NCI-H1417 treated with DMSO at 0.1 percent for 48 hours (cell line): ENCODE measurements at places on chromosomes 16 and 17.
A peak's percentile ranks its signal among the peaks of the same experiment; 100 is the strongest.

DNA sequence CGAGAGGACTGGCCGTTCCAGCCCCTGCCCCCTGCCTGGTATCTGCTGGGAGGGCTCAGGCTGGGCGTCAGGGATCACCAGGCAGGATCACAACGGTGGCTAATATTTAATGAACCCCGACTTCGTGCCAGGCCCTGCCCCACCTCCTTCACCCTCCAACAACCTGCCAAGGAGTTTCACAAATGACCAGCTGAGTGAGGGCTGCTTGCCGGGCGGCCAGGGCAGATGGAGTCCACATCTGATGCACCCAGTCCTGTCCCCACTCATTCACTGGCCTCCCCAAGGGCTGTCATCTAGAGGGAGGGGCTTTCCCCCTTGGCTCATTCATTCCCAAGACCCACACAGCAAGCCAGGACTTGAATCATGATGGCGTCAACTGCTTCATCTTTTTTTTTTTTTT is 17.5 kb downstream of the UBALD1 start:
- DNase-seq = no peak

GRCh38 chr17:82179946-82180475 is 32.6 kb downstream of the CCDC57 start:
- DNase-seq = no peak

DNA sequence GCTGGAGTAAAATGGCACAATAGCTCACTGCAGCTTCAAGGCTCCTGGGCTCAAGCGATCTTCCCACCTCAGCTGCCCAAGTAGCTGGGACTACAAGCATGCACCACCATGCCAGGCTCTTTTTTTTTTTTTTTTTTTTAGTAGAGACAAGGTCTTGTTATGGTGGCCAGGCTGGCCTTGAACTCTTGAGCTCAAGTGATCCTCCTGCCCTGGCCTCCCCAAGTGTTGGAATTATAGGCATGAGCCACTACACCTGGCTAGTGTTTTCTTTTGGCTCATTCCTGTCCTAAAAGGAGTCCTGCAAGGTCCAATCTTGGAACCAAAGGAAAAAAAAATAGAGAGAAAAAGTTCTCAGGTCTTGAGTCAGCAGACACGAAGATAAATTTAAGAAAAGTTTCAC is 30.8 kb downstream of the PKD1L3 start:
- no peak for DNase-seq

GRCh38 chr17:36918211-36918691 is 19.0 kb upstream of the LHX1 start:
- DNase-seq = no peak

- no peak for DNase-seq
These were observed 7.3 kb downstream of the SLC5A10 start for GRCh38 chr17:18959071-18959844.

- DNase-seq = no peak
These were observed 839 bp downstream of the NKD1 start for GRCh38 chr16:50548909-50549560.

- DNase-seq = no peak
These were observed 17.9 kb upstream of the SPDYE4 start for GRCh38 chr17:8776248-8776647.

- peak; percentile 27 for DNase-seq
These were observed 21.0 kb upstream of the SEC14L1 start for GRCh38 chr17:77119668-77120301.

DNA sequence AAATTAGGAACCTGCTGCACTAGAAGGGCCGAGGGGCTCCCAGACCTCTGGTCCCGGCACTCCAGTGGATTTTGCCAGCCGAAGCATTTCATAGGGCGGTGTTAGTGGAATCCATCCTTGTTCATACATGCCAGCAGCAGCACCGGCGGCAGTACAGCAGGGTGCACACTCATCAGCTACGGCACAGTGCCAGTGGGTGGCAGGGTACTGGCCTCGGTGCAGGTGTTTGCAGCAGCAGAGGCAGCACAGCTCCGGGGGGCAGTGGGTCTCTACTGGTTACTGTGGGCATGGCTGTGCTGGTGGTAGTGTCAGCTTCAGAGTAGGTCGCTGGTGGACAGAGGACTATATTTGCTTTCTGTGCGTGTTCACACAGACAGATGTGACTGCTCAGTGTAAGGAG is 985.7 kb downstream of the CDH8 start:
- DNase-seq = no peak

- no peak for DNase-seq
These were observed at the start of gene DERL2 for GRCh38 chr17:5485270-5486205. TSS of gene DERL2 (minus strand) at chr17:5486178. CDS start at chr17:5486161, 17 bp downstream.

DNA sequence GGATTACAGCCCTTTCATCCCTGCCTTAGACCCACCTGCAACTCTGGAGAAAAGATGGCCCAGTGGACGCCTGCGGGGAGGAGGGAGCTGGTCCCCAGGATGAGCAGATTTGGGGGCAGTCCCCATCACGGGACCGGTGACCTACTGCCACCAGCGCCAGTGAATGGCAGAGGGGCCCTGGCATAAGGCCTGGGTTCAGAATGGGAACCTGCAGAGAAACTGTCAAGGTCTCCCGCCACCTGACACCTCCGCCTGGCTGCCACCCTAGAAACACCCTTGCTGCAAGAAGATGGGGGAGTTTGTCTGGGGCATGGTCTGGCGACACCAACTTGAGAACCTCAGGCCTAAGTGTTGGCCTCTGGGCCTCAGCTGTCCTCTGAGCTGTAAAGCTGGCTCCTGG is 335.7 kb downstream of the SEC14L1 start:
- no peak for DNase-seq

DNA sequence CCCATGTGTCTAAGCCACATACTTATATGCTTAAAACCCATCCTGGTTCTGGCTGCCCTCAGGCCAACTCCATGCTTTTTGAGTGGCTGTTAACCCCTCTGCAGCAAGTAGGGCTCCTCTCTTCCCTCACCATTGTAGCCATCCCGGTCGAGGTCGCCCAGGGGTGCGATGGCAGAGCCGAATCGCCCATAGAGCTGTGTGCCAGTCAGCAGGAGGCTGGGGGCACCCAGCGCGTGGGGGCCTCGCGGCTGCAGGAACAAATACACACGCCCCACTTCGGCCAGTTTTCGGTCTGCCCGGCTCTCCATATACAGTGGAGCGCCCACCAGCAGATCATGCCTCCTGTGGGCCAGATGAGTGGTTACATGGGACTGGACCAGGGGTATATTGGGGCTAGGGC is 6.1 kb downstream of the ITGA2B start:
- DNase-seq = no peak

- no peak for DNase-seq
These were observed 163.3 kb downstream of the XYLT1 start for GRCh38 chr16:17307504-17307903.

DNA sequence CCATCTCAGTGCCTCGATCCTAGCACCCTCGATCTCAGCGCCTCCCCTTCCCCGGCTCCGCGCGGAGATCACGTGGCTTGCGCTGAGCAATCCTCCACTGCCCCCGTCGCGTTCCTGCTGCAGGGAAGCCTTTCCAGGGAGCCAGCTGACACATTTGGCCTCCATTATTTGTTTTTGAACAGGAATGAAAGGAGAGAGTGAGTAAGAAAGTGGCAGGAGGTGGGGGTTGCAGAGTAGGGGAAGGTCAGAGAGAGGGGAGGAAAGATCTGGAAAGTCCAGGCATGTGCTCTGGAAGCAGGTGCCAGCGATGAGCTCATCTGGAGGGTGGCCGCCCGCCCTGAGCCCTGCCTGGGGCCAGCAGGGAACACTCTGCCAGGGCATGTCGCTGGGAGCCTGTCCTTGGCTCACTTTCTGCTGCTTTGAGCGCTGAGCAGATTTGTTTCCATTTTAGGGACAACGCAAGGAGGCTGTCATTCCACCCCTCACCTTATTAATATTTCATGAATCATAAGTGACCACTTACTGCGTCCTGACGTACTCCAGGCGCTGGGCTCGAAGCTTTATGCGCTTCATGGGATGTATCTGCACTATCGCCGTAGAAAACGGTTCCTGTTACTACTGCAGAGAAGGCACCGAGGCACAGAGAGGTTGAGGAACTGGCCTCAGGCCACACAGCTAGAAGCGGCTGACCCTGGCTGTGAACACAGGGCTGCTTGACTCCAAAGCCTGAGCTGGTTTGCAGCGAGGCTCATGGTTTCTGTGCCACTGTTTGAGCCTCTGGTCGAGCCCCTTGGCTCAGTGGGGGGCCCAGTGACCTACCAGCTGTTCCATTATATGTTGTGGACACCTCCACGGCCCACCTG is 283.1 kb downstream of the SEC14L1 start:
- no peak for DNase-seq

DNA sequence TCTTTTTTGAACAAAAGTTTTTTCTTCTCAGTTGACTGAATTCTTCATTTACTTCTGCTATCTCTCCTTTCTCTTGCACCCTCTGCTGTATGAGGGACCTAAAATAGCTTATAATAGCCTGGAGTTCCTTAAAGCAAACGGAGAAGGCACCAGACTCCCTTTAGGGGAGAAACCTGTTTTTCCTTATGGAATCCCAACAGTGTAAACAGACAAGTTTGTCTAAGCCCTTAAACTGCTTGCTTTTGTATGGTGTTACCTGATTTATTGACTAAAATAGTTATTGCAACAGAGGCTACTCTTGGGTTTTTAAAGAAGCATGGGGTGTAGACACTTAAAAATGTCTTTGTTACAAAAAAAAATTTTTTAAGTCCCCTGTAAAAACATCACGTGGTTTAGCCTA is 12.9 kb upstream of the TRIM25 start:
- DNase-seq = no peak

GRCh38 chr16:53428681-53429080 is 5.6 kb upstream of the RBL2 start:
- no peak for DNase-seq

GRCh38 chr17:12646761-12647422 is 18.8 kb upstream of the MYOCD start:
- no peak for DNase-seq

GRCh38 chr17:62098623-62099231 is 33.6 kb upstream of the MED13 start:
- DNase-seq = no peak
